ENCODE measurements at places on chromosomes 6 and 20.

DNA sequence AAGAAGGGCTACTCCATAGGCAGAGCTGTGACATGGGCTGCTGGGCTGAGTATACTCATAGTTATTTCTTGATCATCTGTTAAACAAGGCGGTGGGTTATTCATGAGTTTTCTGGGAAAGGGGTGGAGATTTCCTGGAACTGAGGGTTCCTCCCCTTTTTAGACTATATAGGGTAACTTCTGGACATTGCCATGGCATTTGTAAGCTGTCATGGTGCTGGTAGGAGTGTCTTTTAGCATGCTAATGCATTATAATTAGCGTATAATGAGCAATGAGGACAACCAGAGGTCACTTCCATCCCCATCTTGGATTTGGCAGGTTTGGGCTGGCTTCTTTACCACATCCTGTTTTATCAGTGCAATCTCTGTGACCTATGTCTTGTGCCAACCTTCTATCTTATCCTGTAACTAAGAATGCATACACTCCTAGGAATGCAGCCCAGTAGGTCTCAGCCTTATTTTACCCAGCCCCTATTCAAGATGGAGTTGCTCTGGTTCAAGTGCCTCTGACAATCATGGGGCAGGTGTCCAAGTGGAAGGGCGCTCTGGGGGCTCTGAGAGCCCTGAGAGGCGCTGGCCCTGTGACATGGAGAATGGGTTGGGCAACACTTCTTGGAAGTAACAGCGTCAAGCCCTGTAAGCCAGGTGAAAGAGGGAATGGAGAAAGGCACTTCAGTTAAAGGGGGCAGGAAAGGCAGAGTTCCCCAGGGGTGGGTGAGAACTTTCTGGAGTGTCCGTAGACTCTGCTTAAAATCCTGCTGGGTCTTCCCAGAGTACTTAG, 354.2 kb upstream of the SULF2 start:
- DNase-seq, result no peak

- DNase-seq, result no peak
These were observed 17.6 kb downstream of the GHRH start for GRCh38 chr20:37243937-37244571.

GRCh38 chr6:34589691-34590090, 33.6 kb upstream of the SPDEF start:
- DNase-seq, result no peak

GRCh38 chr20:24734139-24734538, 214.9 kb upstream of the CST7 start:
- no peak for DNase-seq

- no peak for DNase-seq
These were observed 178.6 kb upstream of the MAP3K7 start for GRCh38 chr6:90765491-90765890.

Measured in stimulated activated CD4-positive, alpha-beta T cell treated with anti-CD3 and anti-CD28 coated beads, Interleukin-12 subunit alpha, Interleukin-12 subunit beta, amount 100 ng/mL, for 4 hours (primary cell).